ENCODE measurements at places on chromosomes 3 and 15.
A peak's percentile ranks its signal among the peaks of the same experiment; 100 is the strongest.

GRCh38 chr3:194640829-194641228 is 7.6 kb upstream of the TMEM44 start:
- DNase-seq, result no peak

GRCh38 chr3:131803113-131803512 is 231.7 kb downstream of the CPNE4 start:
- DNase-seq, result no peak

GRCh38 chr15:48336940-48337339 is 5.7 kb downstream of the DUT start:
- DNase-seq, result no peak

DNA sequence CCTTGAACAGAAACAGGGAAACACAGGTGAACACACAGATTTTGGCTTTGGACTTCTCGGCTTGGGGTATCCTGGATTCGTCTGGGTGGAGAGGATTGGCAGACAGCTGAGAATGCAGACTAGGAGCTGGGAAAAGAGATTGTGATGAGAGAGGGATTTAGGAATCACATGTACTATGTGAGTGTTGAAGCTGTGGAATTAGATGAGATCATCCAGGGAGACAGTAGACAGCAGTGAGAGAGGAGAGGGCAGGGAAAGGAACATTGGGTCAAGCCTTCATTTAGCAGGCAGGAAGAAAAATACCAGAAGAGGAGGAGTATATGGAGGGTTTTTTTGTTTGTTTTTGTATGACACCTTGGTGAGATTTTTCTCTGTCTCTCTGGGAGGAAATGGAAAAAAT is 262.1 kb upstream of the TBL1XR1 start:
- DNase-seq, result no peak

GRCh38 chr3:140715035-140715434 is 37.2 kb downstream of the TRIM42 start:
- no peak for DNase-seq

DNA sequence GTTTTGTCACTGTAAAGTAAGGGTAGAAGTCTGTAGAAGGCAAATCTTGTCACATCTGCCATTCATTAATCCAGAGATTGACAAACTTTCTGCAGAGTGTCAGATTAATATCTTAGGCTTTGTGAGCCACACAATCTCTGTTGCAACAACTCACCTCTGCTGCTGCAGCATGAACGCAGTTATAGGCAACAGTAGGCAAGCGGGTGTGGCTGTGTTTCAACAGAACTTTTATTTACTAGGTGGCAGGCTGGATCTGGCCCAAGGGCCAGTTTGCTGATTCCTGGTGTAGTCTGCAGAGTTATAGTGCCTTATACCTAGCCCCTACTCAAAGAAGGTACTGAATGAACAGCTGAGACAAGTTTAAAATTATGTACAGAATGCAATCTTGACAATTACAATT is 396.7 kb downstream of the FOXP1 start:
- no peak for DNase-seq

DNA sequence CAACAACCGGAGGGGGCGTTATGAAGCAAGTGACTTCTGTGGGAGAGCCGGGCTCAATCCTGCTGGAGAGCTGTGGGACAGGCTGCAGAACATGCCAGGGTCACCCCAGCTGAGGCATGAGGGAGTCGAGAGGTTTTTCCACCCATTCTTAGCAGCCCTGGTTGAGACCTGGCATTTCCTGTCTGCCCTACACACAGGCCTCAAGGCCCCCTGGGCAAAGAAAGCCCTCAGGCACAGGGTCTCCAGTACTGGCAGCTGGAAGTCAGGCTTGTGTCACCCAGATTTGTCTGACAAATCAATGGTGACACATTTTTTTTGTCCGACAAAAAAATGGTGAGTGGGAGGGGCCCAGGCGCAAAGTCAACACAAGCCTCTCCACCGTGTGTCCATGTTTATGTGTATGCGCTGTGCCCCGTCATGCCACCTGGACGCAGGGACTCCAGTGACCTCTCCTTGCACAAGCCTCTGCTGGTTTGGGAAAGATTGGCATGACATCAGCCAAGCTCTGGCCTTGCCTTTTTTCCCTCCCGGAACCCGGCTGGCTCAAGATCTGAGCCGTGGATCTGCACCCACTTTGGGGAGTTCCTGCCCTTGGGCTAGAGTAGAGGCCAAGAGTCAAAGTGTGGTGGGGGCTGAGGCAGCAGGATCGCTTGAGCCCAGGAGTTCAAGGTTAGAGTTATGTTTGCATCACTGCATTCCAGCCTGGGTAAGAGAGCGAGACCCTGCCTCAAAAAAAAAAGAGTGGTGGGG is 20.8 kb upstream of the ALAS1 start:
- DNase-seq, result no peak

GRCh38 chr15:62539236-62539635 is 374.2 kb upstream of the C2CD4B start:
- no peak for DNase-seq

- DNase-seq, result no peak
Measured at GRCh38 chr15:87667643-87668042, 588.9 kb downstream of the NTRK3 start.

GRCh38 chr3:78611278-78611677 is 1156.5 kb downstream of the ROBO1 start:
- DNase-seq, result no peak

DNA sequence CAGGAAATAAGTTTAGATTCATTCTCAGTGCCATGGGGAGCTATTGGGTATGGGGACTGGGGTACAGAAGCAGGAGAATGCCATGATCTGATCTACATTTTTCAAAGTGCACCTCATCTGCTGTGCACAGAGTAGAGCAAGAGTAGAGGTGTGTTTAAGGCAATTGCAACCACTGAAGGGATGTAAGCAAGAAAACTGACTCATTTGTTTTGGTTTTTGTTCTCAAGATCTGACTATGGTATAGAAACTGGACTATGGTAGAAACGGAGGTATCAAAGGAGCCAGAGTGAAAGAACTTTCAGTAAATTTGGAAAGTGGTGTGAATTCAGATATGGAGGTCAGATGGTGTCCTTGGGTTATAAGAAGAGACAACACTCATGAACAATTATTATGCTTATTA is 86.2 kb upstream of the CMSS1 start:
- no peak for DNase-seq

DNA sequence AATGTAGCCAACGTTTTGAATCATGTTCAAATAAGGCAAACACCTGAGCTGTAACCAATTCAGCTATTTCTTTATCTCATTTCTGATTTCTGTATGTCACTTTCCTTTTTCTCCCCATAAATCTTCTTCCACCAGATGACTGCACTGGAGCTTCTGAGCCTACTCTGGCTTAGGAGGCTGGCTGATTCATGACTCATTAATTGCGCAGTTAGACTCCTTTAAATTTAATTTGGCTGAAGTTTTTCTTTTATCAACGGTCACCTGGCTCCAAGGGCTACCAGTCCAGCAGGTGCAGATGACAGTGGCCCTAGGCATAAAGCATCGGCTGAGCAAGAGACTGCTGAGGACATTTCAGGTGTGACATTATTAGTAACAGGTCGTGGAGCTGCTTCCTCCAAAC is 39.6 kb upstream of the ITGA11 start:
- DNase-seq, result no peak

DNA sequence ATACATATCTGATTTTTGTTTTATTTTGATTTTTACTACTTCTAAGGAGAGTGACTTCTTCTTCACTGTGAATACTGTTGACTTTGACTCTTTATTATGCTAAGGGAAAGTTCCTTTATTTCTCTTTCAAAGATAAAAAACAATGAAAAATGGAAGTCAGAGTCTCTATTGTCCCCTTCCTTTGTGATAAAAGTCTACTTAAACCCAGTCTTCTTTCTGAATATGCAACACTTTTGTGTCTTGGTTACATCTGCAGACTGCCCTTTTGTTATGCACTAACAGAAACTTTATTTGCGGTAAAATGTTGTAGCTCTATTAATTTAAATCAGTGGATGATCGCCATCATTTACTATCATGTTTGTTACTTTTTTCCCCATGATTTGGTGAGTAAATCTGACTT is 13.2 kb downstream of the PARP15 start:
- no peak for DNase-seq

GRCh38 chr3:185207931-185208746 is 45.7 kb downstream of the EHHADH start:
- DNase-seq, result no peak

DNA sequence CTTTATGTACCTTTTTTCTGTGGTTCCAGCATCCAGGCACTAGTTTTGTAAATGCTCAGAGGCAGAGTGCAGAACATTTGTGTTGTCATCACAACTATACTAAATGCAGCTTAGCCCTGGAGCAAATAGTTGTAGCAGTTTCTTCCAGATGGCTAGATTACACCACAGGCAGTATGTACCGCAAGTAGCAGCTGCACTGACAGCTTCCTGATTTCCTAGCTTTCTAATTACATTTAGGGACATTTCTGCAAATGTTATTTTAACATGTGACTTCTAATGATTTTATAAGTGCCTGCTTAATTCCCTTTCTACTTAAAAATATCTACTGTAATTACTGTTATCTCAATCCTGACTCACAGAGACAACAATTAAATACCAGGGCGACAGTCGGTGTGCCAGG is 106.5 kb downstream of the NR2E3 start:
- DNase-seq, result no peak

GRCh38 chr15:62742409-62743171 is 300.0 kb upstream of the TPM1 start:
- DNase-seq, result no peak

DNA sequence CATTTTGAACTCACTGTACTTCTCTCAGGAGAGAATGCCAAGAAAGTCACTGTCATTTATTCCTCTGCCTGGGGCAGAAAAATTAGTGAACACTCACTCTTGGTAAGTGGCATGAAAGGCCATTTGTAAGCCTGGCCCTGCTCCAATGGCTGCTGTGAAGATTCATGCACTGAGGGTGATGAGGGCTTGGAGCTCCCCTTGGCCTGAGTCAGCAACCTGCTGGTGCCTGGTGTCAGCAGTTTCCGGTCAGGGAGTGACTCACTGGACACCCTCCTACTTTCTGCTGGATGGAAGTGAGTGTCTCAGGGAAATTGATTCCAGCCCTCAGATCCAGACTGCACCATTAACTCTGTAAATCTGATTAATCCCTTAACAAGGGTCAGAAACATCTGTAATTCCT is 37.6 kb downstream of the TRA2B start:
- DNase-seq, result no peak

DNA sequence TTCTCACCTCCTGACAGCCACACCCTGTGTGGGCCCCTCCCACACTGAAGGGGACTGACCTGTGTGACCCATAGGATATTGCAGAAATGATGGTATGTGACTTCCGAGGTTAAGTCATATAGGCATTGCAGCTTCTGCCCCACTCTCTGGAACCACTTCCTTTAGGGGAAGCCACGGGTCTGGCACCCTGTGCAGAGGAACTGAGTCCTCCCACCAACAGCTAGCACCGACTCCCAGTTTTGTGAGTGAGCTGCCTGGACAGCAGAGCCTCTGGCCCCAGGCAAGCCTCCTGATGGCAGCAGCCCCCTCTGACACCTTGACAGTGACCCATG is 24.6 kb upstream of the SLC6A6 start:
- DNase-seq, result no peak

DNA sequence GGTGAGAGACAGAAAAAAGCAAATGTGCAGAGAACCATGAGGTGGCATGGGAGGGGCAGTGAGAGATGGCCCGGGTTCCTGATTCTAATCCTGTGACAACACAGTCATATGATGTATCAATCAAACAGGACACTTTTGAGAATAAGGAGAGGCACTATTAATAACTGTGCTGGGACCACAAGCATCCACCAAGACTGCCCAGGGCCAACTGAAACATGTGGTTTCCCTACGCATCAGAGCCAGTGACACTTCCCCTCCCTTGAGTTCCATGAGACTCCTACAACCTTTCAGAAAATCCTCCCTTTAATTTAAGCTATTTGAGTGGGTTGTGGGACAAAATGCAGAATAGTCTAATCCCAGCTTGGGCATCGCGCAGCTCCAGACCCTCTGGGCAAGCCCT is 17.4 kb downstream of the SH3BP5 start:
- DNase-seq, result no peak

DNA sequence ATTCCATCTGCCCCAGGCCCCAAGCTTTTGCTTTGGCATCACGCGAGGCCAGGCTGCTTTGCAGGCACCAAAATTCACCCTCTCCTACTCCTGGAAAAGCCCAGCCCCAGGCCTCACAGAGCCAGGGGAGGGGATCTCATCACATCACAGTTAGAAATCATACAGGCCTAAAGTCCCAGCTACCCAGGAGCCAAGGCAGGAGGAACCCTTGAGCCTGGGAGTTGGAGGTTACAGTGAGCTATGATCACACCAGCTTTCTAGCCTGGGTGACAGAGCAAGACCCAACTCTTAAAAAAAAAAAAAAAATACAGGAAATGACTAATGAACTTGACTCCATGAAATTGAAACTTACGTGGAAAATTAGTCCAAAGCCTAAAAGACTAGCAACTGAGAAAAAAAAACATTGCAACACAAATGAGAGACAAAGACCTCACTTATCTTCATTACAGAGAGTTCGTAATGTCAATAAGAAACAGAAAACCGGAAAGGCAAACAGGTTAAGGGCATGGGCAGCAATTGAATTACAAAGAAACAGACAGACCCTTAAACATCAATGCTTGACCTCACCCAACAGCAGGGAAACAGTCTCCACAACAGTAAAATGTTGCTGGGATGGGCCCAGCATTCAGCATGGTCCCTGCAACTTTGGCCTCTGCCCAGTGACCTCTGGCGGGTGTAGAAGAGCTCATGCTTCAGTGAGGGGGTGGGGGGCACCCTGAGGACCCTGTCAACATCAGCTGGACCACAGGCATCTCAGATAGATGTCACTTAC is 151.5 kb downstream of the LRRK1 start:
- DNase-seq, result no peak

- no peak for DNase-seq
Measured at GRCh38 chr15:31236184-31237042, 90.2 kb upstream of the KLF13 start.

DNA sequence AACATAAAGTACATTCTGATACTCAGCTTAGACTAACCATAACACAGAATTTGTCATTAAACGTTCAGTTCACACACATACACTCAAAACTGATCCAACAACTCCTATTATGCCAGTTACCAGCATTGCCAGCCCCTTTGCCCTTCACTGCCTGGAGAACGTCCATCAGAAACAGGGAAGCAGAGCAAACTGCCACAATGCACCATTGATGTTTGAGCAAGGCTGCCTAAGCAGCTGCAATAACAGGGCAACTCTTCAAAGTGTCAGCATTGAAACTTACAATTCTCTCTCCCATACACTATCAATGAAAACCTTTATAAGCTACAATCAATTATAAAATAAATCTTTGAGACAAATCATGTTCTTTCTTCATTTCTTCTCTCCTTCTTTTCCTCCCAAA is 85.1 kb downstream of the ZBTB20 start:
- DNase-seq, result peak; percentile 44

GRCh38 chr15:95227235-95227634 is 995.9 kb downstream of the MCTP2 start:
- no peak for DNase-seq

DNA sequence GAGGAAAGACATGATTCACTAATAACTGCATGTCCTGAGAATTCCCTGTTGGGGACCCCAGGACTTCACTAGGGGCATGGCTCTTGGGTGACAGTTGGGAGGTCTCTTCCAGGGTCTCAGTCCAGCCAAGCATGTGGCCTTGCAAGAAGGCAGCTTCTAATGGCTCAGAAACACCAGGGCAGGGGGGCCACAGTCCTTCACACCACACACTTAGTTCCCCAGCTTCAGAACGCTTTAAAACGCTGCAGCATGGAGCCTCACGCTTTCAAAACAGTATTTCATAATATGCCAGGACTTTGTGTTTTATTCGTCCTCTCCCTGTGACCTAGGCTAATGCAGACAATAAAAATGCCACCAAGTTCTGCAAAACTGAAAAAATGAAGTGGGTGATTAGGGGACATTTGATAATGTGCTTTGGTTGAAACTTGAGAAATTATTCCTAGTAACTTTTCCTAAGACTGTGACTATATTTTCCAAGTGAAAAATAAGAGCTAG is 48.4 kb upstream of the LIMD1 start:
- DNase-seq, result no peak
